ENCODE measurements at places on chromosomes 3 and 15.

GRCh38 chr3:14548321-14548729 is 8.2 kb upstream of the GRIP2 start:
- H3K27me3 ChIP-seq = peaks cover 60% of the 10 kb centered on the region
- peak; percentile 11 for DNase-seq

- DNase-seq = no peak
- H3K36me3 ChIP-seq = no peaks in the 10 kb centered on the region
- H3K27me3 ChIP-seq = no peaks in the 10 kb centered on the region
- no peaks in the 10 kb centered on the region for H3K4me1 ChIP-seq
- H3K27ac ChIP-seq = no peak overlapping the region
- H3K4me3 ChIP-seq = no peak overlapping the region
These were observed 890.9 kb downstream of the GBE1 start for GRCh38 chr3:80870476-80871041.

DNA sequence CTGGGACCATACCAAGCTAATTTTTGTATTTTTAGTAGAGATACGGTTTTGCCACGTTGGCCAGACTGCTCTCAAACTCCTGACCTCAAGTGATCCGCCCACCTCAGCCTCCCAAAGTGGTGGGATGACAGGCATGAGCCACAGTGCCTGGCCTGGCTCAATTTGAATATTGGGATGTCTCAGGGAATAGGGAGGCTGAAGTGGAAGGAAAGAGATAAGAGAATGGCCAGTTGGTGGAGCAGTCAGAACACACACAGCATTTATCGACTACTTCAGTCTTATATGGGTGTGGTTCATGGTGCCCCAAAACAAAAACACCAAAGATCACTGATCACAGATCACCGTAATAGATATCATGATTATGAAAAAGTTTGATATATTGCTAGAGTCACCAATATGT is 144.4 kb downstream of the GMNC start:
- no peaks in the 10 kb centered on the region for H3K4me1 ChIP-seq
- H3K27me3 ChIP-seq = no peaks in the 10 kb centered on the region
- no peak for DNase-seq
- no peaks in the 10 kb centered on the region for H3K36me3 ChIP-seq

GRCh38 chr15:89754361-89755154 is 3.5 kb upstream of the MESP1 start:
- H3K4me3 ChIP-seq = no peak overlapping the region

- H3K4me3 ChIP-seq = no peak overlapping the region
- peaks cover 17% of the 10 kb centered on the region for H3K36me3 ChIP-seq
These were observed 42.3 kb upstream of the STIMATE start for GRCh38 chr3:52939600-52939999.

GRCh38 chr3:88291486-88291885 is 141.7 kb downstream of the C3orf38 start:
- H3K27me3 ChIP-seq = peaks cover 3% of the 10 kb centered on the region
- H3K4me3 ChIP-seq = no peak overlapping the region
- H3K27ac ChIP-seq = no peak overlapping the region
- H3K36me3 ChIP-seq = peaks cover 4% of the 10 kb centered on the region
- peaks cover 2% of the 10 kb centered on the region for H3K4me1 ChIP-seq

DNA sequence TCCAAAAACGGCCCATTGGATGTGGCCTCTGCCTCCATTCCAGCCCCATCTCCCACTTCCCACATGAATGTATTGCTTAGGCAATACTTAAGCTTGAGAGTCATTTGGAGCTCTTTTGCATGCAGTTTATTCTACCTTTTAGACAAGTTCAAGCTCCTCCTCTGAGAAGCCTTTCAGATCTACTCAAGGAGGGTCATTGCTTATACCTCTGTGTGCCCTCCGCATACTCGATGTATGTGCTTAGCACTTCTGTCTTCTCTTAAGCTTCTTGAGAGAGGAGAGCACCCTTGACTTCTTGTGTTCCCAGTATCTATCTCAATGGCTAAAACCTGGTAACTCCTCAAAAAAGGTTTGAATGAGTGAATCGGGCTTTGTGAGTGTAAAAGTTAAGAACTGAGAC is 6.6 kb upstream of the UBE3A start:
- peaks cover 9% of the 10 kb centered on the region for H3K27me3 ChIP-seq
- no peak overlapping the region for H3K4me3 ChIP-seq
- peaks cover 1% of the 10 kb centered on the region for H3K36me3 ChIP-seq
- DNase-seq = no peak
- H3K4me1 ChIP-seq = no peaks in the 10 kb centered on the region

- peaks cover 39% of the 10 kb centered on the region for H3K36me3 ChIP-seq
- no peaks in the 10 kb centered on the region for H3K27me3 ChIP-seq
- no peak overlapping the region for H3K27ac ChIP-seq
- no peak overlapping the region for H3K4me3 ChIP-seq
These were observed 12.4 kb downstream of the USP4 start for GRCh38 chr3:49327485-49327884.

GRCh38 chr3:171700653-171701052 is 109.6 kb downstream of the PLD1 start:
- no peaks in the 10 kb centered on the region for H3K4me1 ChIP-seq
- no peak overlapping the region for H3K27ac ChIP-seq
- H3K27me3 ChIP-seq = peaks cover 5% of the 10 kb centered on the region
- no peaks in the 10 kb centered on the region for H3K36me3 ChIP-seq
- H3K4me3 ChIP-seq = no peak overlapping the region
- no peak for DNase-seq

DNA sequence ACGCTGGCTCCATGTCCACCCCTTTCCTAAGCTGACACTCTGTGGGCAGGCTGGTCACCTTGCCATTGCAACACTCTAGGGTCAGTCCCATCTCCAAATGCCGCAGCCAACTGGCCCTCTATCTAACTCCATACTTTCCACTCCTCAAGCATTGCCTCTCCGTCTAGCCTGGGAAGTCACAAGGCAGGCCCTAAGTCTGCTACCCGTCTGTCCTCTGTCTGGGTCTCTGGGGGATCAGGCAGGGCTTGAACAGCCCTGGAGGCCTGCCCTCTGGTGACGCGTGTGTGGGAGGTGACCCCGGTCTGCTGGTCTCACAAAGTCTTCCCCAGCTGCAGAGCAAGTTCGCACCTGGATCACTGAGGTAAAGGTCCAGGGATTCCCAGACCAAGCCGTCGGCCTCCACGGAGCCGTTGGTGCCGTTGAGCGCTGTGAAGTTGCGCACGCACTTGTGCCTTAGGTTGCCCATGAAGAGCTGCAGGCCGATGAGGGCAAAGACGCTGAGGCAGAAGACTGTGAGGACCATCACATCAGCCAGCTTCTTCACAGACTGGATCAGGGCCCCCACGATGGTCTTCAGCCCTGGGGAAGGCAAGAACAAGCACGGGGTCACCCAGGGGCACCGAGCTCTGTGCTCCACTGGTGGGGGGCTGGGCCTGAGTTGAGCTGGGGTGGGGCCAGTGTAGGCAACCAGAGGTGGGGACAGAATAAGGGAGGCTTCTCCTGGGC is 39.9 kb downstream of the SCN5A start:
- no peaks in the 10 kb centered on the region for H3K36me3 ChIP-seq
- H3K27ac ChIP-seq = no peak overlapping the region
- H3K4me3 ChIP-seq = no peak overlapping the region
- H3K4me1 ChIP-seq = no peaks in the 10 kb centered on the region
- DNase-seq = no peak
- H3K27me3 ChIP-seq = no peaks in the 10 kb centered on the region

- H3K4me1 ChIP-seq = peaks cover 31% of the 10 kb centered on the region
- H3K4me3 ChIP-seq = no peak overlapping the region
- peak; percentile 64 for DNase-seq
- H3K27ac ChIP-seq = peak overlapping the region; percentile 92
- peaks cover 41% of the 10 kb centered on the region for H3K27me3 ChIP-seq
These were observed 21.4 kb upstream of the PIAS1 start for GRCh38 chr15:68032672-68033071.

DNA sequence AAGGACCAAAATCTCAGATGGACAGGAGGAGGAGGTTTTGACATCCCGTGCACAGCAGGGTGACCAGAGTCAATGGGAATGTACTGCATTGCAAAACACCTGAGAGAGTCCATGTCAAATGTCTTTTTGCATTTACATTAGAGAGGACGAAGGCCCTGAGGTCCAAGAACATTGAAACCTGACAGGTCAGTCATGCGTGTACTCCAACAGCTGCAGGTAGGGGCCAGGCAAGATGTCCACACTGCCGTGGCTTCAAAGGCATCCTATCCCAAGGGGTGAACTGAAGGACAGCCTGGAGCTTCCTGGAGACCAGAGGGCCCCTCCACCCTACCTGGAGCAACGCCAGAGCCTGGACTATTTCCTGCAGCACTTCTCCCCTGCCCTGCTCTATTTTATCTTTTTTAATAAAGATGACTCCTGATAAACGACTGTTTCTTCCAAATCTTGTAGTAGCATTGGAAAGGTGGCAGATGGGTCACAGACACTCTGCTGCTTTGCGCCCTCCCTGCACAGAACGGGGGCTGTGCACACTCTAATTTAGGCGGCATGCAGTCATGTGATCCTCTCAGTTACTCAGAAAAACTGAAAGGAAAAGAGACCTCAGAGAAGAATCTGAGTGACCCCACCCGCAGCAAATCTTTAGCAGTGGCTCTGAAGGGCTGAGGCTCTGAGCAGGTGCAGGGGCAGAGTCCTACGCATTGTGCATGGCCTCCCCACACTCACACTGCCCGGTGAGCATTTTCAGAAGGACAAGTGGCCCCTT is 68.2 kb downstream of the HMCES start:
- H3K4me3 ChIP-seq = no peak overlapping the region
- DNase-seq = no peak
- peaks cover 35% of the 10 kb centered on the region for H3K27me3 ChIP-seq

DNA sequence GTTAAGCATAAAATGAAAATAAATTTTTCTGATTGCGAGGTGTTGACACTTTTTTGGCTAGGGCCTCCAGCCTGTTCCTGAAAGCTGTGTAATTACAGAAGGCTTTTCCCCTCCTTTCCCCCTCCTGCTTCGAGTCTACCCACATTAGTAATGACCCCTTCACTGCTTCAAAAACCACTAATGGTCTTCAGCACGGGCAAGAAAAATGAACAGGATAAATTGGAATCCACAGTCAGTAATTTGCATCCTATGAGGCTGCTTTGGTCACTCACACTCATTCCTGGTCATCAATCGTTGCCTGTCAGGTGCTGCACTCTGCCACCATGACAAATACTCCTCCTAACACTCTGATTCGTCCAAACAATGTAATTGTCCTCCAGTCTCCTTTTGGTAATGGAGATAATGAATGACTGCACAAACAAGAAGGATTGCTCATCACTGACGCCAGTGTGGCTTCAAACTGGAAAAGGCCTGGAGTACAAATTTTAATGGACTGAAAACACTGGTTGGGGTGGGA is 148.6 kb downstream of the MEIS2 start:
- H3K4me3 ChIP-seq = no peak overlapping the region
- H3K27ac ChIP-seq = no peak overlapping the region
- peaks cover 10% of the 10 kb centered on the region for H3K27me3 ChIP-seq

DNA sequence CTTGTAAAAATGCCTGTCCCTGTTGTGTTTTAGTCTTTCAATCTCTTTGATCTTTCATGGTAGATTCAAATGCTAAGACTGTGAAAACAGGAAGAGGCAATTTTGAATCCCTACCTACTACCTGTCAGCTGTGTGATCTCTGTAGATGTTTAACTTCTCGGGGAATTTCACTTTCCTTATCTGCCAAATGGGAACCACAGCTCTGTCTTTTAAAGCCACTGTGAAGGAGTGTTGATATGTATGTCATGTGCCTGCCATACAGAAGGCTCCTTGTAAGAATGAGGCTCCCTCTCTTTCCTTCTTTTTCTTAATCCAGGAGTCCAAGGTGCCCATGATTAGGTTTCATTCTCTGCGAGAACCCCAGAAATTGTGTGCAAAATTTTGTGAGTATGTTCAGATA is 139.6 kb upstream of the ADAMTS9 start:
- H3K4me1 ChIP-seq = no peaks in the 10 kb centered on the region
- no peak overlapping the region for H3K27ac ChIP-seq
- H3K4me3 ChIP-seq = no peak overlapping the region
- DNase-seq = no peak

DNA sequence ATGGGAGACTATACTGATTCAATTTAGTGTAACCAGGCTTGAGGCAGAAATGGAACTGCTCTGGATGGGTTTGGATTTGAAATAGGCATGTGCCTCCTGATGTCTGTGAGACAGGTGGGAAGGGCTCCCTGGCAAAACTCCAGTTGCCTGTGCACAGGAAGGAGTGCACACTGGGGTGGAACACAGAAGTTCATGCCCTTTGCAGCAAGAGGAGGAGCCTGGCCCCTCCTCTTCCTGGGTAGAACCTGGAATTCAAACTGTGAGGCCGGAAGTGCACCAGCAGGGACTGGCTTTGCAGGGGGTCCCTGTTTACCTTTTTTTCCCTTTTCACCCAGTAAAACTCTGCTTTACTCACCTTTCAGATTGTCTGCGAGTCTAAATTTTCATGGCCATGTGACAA is 99.9 kb downstream of the GMPS start:
- H3K4me1 ChIP-seq = no peaks in the 10 kb centered on the region
- H3K4me3 ChIP-seq = no peak overlapping the region
- no peak overlapping the region for H3K27ac ChIP-seq

DNA sequence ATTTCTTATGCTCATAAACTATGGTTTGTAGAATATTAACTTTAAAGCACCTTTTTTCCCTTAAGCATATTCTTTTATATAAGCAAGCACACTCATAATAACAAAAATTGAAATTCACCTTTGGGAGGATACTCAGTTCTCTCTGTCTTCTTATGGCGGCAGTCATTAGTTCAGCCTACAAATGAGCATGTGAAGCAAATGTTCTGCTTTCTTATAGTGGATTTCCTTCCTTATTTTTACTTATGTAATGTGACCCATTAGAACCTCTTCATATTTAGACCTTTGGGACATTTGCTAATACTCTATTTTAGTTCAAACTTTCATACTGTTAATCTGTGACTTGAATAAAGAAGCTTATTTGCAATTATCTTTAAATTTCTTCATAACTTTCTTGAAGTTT is at the start of gene P2RY13:
P2RY13 (minus strand) TSS at position 187 of the 400 bp plus-strand sequence; CDS start at position 166, 21 bp downstream.
- no peaks in the 10 kb centered on the region for H3K27me3 ChIP-seq
- DNase-seq = no peak
- H3K36me3 ChIP-seq = no peaks in the 10 kb centered on the region
- peak within 1 kb of the TSS; percentile 1 for H3K27ac ChIP-seq

- H3K27ac ChIP-seq = peak overlapping the region; percentile 87
- H3K27me3 ChIP-seq = no peaks in the 10 kb centered on the region
- no peak for DNase-seq
- H3K4me1 ChIP-seq = peaks cover 82% of the 10 kb centered on the region
These were observed 21.3 kb downstream of the CHD2 start for GRCh38 chr15:92921215-92922131.

- no peaks in the 10 kb centered on the region for H3K36me3 ChIP-seq
- H3K27me3 ChIP-seq = peaks cover 56% of the 10 kb centered on the region
- H3K4me1 ChIP-seq = peaks cover 4% of the 10 kb centered on the region
- DNase-seq = no peak
These were observed 57.5 kb upstream of the PRR23E start for GRCh38 chr3:127135241-127136023.

- H3K4me1 ChIP-seq = peaks cover 13% of the 10 kb centered on the region
- no peak for DNase-seq
- H3K27ac ChIP-seq = no peak overlapping the region
These were observed 87.4 kb downstream of the FNDC3B start for GRCh38 chr3:172126741-172127140.

GRCh38 chr3:114496874-114497273 is 203.0 kb downstream of the TIGIT start:
- no peak overlapping the region for H3K4me3 ChIP-seq
- H3K27me3 ChIP-seq = no peaks in the 10 kb centered on the region
- H3K27ac ChIP-seq = no peak overlapping the region
- DNase-seq = no peak
